NCI-H2171 (cell line): ENCODE measurements at places on chromosomes 5 and 9.

DNA sequence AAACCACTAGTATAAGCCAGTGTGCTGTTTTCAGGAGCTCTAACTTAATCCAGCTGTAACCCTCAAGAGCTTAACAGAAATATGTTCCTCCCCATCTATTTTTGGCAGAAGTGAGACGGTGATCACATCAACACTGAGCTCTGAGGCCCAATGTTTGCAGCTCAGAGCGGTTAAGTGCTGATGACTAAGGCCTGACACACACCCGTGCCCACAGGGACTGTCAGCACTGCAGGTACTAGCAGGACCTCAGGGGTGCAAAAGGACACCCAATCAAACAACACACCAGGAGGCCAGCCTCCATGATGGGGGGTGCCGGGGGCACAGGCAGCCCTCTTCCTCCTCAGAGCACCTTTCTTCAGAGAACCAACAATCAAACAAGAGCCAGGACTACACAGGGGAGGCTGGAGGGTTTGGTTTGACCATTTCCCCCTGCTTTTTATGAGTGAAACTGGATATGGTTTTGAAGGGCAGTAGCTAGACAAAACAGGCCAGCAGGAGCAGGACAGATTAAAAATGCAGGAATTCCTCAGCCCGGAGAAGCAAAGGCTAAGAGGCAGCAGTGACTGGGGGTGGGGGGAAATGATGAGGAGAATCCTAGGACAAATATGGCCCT is 61.3 kb downstream of the RAPGEF1 start:
- no peak for DNase-seq

GRCh38 chr5:94998670-94999069 is 286.2 kb downstream of the MCTP1 start:
- no peak for DNase-seq

DNA sequence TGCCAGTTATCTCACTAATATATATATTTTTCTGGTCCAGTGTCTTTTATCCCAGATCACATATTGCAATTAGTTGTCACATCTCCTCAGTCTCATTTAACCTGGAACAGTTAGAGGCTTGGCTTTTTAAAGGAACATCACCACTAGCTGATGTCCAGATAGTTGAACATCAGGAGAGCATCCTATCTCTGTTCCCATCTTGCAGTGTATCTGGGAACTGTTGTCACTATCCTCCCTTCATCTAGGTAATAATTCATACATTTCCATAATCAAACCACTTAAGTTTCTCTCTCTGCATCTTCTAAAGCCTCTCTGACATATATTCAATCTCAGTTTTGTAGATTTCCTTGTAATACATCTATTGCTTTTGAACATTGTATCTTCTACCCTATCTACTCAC is 175.7 kb downstream of the ARHGAP26 start:
- no peak for DNase-seq

DNA sequence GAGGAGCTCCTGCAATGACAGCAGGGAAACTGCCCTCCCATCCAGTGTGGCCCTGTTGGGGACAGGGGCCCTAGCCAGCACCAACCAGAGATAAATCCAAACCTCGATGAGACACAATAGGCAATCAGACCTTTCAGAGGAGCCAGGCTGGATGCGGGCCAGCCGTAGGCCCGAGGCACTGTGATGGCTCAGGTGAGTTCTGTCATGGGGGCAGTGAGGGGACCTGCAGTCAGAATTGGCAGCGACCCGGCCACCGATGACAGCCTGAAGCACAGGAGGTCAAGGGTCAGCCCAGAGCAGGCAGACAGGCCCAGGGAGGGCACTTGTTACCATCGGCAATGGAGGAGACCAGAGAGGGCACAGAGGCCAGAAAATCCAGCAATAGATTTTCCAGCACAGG is 90.8 kb downstream of the FRMD3 start:
- DNase-seq: no peak

- DNase-seq: no peak
Measured at GRCh38 chr5:118435131-118435530, 553.2 kb downstream of the DTWD2 start.

DNA sequence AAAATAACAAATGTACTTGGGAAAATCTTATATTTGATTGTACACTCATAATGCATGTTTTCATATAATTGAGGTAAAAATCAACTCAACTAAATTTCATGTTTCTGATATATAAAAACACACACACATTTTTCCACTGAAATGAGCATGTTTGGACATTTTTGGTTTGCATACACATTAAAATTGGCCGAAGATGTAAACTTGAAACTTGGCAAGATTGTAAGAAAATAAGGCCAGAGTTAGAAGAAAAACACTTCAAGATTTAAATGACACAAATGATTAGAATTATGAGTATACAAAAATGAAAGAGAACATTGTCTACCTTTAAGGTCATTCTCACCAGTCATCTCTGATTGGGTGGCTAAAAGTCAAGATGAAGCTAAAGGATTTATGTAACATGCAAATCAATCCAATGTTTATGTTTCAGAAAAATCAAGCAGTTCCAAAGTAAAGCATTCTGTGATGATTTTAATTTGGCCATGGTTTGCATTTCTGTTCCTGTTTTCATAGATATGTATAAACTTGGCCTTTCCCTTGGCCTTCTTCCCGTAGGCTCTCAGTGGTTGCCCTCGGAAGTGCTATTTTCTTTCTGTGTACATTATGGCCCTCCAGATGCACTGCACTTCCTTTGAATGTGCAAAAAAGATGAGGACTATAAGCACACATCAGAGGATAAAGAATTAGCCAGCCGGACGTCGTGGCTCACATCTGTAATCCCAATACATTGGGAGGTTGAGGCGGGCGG is 1105.4 kb upstream of the DMAC1 start:
- DNase-seq: no peak

DNA sequence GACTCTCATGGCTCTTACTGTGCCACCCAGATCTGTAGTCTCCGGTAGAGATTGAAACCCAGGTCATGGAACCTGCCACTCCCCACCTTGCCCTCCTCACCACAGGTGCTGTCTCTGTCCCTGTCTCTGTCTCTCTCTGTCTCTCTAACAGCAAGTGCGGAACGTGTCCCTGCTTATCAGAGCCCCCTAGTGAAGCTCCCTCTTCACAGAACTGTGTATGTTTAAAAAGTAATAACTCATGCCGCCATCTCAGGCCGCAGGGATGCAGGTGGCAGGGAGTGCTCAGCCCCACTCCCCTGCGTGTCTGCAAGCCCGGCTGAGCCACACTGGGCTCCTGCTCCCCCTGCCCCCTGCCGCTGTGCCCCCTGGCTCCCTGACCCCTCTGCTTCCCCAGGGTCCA is 43.8 kb downstream of the UNC5A start:
- no peak for DNase-seq

DNA sequence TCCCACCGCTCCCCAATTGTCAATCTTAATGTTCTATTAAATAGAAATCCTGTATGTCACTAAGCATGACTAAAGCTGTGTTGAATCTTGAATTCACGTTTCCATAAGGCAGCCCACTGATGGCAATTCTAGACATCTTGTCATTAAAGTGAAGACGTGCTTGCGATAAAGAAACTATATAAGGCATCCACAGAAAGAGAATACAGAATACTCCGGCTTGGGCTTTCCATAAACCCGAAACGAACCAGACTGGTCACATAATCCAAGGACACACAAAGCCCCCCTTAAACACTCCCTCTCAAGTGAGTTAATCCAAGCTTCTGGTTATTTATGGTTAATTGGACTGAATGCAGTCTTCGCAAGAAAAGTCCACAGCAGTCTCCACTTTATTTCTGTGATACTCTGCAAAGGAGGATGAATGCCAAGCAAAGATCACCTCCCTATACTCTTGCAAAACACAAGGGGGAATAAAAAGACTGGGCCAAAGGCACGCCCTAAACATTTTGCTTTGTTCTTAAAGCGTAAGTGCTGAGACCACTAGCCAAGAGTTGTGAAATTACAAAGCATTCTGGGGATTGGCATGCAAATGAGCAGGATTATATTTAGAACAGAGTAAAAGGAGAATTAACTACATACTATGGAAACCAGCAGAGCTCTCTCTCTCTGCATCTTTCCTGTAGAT is 54.7 kb downstream of the DPYSL3 start:
- DNase-seq: no peak

DNA sequence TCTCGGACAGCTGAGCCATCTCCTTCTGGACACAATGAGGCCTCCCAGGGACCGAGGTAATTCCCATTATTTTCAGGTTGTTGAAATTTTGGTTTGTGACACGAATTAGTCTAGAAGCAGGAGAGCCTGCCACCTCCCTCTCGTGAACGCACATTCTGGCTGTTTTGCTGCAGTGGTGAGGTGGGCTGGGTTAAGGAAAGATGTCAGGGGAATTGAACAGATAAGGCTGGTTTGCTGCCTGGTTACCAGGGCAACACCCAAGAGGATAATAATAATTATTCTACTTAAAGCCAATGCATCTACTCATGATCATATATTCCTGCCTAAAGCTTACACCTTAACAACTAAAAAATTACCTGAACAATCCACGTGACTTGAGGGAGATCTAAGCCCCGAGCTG is 38.1 kb downstream of the DDX31 start:
- no peak for DNase-seq

- DNase-seq: no peak
Measured at GRCh38 chr9:10876333-10876732, 263.5 kb upstream of the PTPRD start.

DNA sequence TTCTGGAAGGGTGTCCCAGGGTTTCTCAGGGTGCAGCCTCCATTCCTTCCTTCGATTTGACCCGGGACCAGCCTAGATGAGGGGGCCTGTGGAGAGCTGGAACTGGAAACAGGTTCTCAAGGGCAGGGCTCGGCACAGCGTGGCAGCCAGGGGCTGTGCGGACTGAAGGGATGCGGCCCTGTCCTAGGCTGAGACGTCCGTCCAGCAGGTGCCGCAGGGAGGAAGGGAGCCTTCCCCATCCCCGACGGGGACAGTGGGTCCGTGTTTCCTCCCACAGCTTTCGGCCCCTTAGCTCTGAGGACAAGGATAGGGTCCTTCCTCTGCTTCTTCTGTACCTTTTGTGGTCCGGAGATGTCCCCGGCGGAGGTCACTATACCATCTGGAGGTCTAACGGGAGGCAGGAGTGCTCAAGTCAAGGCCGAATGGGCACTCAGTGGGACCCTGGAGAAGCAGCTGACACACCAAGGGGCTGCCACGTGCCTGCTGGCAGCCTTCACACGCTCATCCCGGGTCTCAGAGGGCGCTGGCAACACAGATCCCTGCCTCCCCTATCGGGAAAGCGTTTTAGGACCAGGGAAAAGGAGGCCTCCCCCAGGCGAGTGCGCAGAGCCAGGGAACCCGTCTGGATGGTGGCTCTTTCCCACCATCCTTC is 49.9 kb downstream of the USP20 start:
- no peak for DNase-seq

DNA sequence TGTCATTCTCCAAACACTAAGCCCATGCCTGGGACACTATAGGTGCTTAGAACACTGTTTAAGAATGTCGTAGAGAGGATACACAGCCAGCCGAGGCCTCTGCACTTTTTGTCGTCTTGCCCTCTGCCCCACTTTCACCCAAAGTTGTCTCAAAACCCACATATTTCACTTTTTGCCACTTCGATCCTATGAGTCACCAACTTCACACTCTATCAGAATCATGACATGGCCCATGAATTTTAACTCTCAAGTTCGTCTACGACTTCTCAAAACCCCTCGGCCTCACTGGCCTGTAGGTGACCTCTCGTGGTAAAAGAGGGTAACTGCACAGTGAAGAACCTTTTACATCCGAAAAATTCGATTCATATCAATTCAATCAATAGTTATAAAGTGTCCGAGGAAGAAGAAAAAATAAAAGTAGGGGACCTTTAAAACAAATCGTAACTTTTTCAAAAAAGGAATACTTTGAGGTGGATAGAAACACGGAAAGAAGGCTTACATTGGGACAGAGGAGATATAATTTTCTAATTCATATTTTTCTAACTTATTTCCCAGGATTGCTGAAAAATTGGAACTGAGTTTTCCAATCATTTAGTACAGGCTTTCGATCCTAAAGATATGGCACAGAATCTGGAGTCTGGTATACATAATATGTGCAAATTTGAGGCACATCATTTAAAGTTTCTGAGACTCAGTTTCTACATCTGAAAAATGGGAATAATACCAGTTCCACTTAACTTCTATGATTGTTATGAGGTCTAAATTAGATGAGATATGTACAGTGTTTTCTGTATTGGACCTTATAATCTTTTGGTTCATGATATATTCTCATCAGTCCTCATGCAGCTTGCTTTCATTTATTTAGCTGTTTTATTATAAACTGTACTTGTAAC is 122.6 kb downstream of the APBA1 start:
- peak; percentile 11 for DNase-seq

- no peak for DNase-seq
Measured at GRCh38 chr5:150523472-150524350, 15.8 kb downstream of the NDST1 start.

GRCh38 chr9:130138171-130138653 is 34.0 kb upstream of the NCS1 start:
- no peak for DNase-seq

GRCh38 chr9:83967073-83967472 is 12.9 kb downstream of the HNRNPK start:
- no peak for DNase-seq

DNA sequence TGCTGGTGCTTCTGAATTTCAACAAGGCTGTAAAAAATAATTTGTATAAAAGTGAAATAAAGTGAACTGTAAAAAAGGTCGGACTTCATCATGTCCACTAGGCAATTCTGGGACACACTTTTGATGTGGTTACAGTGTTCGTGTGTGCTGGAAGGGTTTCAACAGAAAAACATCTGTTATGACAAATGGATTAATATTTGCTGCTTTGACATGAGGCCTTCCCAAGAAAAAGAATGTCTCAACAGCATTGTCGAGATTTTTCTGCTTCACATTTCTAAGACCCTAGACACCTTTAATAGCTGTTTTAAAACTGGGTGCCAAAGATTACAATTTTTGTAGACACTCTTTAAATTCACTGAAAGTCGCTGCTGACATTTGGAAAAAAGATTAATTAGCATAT is 216.6 kb downstream of the SLC12A2 start:
- no peak for DNase-seq

DNA sequence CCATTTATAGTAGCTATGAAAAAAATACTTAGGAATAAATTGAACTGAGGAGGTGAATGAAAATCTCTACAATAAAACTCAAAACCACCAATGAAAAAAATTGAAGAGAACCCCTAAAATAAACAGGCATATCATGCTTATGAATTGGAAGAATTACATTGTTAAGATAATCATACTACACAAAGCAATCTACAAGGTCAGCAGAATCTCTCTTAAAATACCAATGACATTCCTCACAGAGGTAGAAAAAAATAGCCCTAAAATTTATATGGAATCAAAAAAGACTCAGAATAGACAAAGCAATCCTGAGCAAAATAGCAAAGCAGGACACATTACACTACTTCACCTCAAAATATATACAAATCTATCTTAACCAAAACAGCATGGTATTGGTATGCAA is 23.2 kb downstream of the PRDM9 start:
- DNase-seq: no peak

DNA sequence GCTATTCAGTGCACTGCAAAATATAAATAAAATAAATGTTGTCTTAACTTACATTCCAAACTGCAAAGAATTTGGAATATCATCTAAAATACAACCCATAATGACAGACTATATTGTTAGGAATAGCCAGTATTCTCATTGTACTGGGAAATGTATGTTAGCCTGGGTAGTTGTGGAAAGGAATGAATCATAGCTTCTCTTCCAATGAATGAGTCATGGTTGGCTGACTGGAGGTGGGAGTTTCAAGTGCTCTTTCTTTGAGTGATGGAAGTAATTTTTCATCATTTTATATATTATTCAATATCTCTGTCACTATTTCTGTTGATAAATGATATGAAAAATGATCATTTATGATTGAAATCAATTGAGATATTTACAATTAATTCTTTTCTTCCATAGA is 158.6 kb upstream of the ARRDC3 start:
- no peak for DNase-seq

GRCh38 chr5:65753189-65753588 is 31.2 kb downstream of the NLN start:
- no peak for DNase-seq
